Neural progenitor cell (in vitro differentiated cells): ENCODE measurements at places on chromosomes 6 and 20.
A peak's percentile ranks its signal among the peaks of the same experiment; 100 is the strongest.

- DNase-seq = peak; percentile 60
Measured at GRCh38 chr6:53703047-53703446, 37.5 kb upstream of the KLHL31 start.

DNA sequence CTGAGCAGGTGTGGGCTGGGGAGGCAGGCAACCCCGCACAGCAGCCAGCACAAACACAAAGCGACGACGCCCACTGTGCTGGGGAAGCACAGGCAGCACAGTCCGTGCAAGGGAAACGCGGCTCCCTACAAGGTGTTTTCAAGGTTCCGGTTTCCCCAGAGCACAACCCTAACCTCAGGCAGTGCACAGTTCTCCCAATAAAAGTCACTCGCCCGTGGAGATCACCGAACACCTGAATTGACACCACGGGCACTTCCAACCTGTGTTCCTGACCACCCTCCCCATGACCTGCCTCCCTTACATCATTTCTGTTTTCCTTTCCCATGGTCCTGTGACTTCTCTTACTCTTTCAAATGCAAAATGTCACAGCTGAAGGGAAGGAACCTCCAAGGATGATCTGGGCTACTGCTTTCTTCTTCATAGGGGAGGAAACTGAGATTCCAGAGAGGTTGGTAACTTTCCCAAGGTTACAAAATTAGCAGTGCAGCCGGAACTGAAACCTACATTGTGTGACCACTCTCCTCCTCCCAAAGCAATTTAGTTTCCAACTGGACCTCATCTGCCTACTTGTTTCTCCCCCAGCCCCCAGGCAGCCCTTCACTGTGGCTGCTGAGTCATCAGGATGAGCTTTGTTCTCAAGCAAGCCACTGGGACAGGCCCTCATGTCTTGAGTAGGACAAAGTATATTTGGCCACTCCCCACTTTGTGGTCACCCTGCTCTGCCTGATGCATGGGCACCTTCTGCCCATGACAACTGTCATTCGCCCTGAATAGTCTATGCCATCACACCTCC lies 125.3 kb downstream of the ATXN1 start:
- no peak for DNase-seq

DNA sequence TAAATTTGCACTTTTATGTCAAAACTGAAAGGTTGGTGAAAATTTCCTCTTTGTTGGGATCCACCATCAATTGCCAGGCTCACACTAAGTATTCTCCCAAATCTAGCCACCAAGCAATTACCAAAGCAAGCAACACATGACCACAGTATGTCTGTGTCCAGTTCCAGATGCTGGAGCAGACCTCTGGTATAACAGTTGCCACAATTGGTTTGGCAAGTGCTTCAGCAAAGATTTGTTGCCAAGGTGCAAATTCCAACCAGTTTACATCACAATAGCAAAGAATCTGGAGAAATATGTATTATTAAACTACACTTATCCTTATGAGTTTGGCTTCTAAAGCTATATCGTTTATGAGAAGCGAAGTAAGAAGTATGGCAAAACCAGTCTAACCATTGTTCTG lies 6.4 kb downstream of the GTF2H5 start:
- no peak for DNase-seq

GRCh38 chr6:136920216-136920615 lies 1.9 kb upstream of the SLC35D3 start:
- DNase-seq = peak; percentile 4

- DNase-seq = peak; percentile 22
Measured at GRCh38 chr6:129475477-129476247, 234.3 kb downstream of the ARHGAP18 start.

DNA sequence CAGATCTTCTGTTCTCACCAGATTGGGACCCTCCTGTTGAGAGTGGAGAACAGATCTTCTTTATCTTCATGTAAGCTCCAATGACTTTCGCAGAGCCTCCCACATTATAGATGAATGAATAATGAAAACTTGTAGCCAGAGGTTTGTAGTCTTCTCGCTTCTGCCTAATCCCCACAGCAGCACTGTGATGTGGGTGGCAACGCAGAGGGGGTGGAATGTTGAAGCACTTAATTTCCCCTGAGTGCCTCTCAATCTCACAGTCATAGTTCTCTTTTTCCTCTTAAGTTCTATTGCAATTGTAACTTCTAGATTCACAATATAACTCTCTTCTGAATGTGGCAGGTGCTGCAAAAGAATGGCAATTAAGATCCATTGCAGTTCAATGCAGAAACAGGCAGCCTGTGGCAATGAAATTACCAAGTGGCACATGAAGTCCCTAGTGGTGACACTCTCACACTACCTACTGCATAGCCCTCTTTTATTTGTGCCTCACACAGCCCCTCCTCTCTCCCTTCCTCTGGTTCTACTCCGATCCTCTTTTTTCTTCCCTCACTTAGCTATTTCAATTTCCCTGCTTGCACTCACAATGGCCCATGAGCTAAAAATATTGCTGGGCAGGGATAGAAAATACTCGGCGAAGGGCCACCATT lies 281.9 kb downstream of the UBE3D start:
- peak; percentile 73 for DNase-seq

DNA sequence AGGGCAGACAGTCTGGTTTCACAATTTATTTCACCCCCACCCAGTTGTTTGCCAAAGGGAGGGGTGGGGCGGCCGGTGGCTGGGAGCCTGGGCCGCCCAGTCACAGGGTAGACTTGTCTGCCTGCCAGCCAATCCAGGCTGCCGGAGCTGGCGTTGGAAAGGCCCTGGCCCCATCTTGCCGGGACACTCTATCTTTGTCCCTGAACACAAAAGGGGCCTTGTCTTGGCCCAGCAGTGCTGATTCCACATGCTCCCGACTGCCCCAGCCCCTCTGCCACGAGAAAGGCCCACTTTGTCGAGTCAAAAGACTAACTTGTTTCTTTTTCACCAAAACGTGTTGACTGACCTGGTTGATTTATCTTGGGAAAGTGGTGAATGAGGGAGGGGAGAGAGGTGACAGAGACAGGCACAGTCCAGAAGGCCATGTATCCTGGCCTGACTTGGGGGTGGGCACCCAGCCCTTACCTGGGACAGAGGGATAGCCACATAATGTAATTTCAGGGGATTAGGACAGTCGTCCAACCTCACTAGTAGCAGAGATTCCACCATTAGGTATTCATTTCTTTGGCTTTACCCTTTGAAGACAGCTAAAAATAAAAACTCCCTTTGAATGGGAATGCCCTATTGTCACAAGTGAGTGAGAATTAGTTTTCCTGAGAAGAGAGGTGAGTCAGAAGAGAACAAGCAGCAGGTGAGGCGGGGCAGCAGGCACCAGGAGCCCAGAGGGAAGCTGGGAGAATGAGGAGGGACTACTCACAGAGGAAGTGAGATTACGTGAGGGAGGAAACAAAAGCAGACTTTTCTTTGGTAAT lies 67.0 kb upstream of the SIRPA start:
- DNase-seq = peak; percentile 57

GRCh38 chr20:34507702-34508413 lies 8.4 kb upstream of the DYNLRB1 start:
- no peak for DNase-seq

- no peak for DNase-seq
Measured at GRCh38 chr20:6044115-6044514, 9.7 kb downstream of the LRRN4 start.
